Activated gamma-delta T cell treated with anti-CD3 and anti-CD28 coated beads, Interleukin-2, amount 50 U/mL, for 16 hours (primary cell): ENCODE measurements at places on chromosomes 6 and 20.
A peak's percentile ranks its signal among the peaks of the same experiment; 100 is the strongest.

DNA sequence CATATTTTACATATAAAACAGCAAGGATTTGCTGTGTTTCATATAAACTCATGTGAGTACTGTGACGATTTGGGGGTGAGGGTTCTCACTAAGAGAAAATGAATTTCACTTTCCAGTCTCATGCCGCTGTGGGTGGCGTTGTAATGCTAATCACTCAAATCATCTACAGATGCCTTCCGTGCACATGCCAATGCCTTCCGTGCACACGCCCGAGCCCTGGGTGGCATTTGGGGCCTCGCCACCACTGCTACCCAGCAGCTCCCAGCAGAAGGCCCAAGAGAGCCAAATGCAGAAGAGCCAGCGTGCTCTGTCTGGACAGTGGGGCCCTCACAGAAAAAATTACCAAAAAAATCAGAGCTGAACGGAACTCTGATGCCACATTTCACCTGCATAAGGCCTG, 53.7 kb downstream of the WDR27 start:
- DNase-seq = no peak

- no peak for DNase-seq
These were observed 102.5 kb upstream of the ARG1 start for GRCh38 chr6:131470534-131470933.

GRCh38 chr6:69489970-69490369, 306.8 kb downstream of the LMBRD1 start:
- DNase-seq = no peak

DNA sequence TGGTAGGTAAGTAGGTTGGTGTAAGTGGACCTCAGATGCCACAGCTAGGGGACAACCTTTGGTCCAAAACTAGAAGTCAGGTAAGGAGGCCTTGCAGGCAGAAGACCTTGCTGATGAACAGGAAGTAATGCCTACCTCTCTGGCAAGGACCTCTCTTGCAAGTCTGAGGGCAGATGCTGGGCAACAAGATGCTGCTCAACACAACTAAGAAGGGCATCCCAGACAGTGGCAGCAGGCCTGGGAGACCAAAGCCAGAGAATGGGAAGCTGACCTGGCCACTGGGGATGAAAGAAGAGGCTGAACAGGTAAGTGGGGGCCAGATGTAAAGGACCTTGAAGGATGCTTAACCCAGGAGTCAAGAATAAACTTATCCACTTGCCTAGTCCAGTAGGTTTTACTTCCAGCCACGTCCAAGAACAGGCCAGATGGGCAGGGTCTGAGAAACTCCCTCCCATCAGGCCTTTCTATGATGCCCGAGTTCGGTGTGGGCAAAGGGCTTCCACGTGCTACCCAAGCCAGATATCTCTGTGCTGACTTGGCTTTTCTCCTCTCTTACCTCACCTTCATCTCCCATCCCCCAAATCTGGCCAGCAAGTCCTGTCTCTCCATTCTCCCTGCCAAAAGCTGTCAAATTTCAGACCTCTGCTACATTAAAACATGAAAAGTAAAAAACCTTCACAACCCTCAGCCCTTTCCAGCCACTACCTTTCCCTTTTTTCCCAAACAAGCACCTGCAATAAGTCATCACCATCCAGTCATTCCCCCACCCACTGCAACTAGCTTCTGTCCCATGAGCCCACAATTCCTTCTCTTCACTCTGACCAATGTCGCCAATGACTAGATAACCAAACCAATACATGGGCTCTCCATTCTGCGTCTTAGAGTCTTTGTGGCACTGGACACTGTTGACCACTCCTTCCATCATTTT, 11.5 kb upstream of the PLCG1 start:
- DNase-seq = no peak

- DNase-seq = peak; percentile 60
These were observed 68.5 kb downstream of the FYN start for GRCh38 chr6:111804627-111805235.

DNA sequence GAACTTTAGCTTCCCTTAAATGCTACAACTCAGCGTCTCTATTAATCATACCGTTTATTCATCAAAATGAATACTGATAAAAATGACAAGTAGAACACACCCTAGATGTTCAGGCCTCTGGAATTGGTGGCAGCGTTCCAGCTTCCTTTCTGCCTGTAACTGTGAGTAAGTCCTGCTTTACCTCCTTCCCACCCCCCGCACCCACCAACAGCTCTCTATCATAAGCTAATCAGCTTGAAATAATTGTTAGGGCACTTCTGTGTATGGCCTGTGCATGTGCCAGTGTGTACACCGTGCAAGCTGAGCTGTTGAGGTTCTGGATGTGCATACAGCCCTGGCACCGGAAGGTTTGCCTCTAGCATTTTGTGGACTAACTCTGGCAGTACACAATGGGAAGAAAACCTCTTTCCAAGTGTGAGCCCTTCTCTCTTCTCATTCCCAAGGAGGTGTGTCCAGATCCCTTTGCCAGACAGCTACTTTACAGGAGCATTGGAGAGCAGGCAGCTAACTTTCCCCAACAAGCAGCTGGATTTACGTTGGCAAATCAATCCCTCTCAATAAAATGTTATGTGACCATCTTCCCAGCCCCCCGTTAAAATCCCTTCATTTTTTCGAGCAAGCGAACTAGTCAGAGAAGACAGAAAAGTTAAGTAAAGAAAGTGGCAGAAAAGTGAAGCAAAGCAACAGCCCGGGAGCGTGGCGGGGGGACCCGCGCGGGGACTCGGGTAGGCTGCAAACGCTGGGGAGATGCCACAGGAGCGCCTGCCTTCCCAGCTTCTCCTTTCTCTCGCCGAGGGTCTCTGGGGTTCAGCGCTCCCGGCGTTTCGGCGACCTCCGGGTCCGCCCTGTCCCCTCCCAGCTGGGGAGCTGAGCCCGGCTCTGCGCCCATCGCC, 803 bp upstream of the ADGRG6 start:
- no peak for DNase-seq

DNA sequence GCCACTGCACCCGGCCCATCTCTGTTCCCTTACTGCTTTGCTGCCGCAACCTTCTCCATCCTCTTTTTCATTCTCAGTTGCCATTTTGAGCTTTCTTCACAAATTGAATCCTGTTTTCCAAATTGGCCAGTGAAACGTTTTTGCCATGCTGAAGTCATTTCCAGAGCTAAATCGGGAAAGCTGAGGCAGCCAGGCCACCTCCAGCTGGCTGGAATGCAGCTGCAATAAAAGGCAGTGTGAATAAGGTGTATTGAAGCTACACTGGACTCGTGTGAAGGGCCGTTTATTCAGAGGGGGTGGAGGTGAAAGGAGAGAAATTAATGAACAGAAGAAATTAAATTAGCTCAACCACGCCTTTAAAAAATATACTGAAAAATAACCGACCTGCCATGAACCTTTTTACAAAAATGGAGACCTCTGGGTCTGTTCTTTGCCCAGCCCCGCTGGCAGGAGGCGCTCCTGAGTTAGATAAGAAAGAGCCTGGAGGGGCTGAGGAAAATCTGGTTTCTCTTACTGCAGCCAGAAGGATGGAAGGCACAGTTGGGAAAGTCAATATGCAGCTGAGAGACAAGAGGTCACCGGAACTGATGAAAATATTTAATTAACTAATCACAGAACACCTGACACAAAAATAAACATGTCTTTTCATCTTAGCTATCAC, 283.9 kb downstream of the FOXC1 start:
- DNase-seq = no peak

GRCh38 chr6:167162591-167162990, 4.8 kb upstream of the GPR31 start:
- DNase-seq = no peak
